ENCODE measurements at places on chromosomes 6 and 20.

GRCh38 chr6:159301810-159302593 is 132.8 kb downstream of the FNDC1 start:
- DNase-seq: no peak

GRCh38 chr6:137024237-137024990 is 20.4 kb downstream of the IL20RA start:
- DNase-seq: no peak

GRCh38 chr6:93222071-93222851 is 197.1 kb downstream of the EPHA7 start:
- DNase-seq: no peak

GRCh38 chr6:106039897-106040592 is 46.1 kb upstream of the PRDM1 start:
- DNase-seq: no peak

- peak; percentile 46 for DNase-seq
Observed at GRCh38 chr20:62485062-62485700, 9.4 kb upstream of the GATA5 start.

GRCh38 chr6:125267806-125268523 is 33.8 kb downstream of the HDDC2 start:
- DNase-seq: no peak

- no peak for DNase-seq
Observed at GRCh38 chr6:99121748-99122147, 174.0 kb upstream of the FBXL4 start.

DNA sequence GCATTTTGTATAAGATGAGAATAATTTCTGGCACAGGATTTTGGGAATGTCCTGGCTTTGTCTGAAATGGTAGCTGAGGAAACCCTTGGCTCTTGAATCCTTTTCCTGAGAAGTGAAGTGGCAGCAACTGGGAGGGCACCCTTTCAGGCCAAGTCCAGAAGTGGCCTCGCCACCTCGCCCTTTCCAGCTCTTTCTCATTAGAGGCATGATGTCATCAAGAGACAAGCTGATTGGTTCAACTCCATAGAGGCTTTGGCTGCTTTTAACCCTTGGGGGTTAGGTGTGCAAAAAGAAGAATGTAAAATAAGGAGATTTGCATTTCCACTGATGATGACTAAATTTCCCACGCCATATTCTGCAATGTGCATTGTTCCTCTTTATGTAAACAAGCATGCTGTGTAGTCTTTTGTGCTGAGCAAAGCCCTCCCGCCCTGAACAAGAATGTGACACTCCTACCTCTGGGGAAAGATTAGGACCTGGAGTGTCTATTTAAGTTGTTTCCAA is 116.5 kb downstream of the TCP11 start:
- DNase-seq: no peak

DNA sequence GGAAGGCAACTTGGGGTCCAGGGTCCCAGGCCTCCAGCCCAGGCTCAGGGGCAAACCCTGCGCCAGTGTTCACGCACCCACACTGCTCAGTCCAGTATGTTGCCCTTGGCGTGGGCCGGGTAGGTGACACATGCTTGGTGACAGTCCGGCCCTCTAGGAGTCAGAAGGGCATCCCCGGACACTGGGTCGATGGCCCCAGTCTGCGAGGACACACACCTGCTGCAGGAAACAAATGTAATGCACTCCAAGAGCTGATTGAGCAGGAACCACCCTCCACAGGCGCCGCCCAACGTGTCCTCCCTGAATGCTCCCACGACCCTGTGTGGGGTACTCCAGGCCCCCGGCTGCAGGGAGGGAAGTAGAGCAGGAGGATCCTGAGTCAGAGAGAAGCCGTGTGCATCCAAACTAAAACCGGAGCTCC is 160.7 kb downstream of the DLL1 start:
- DNase-seq: no peak

GRCh38 chr6:112571488-112572270 is 224.5 kb downstream of the RFPL4B start:
- no peak for DNase-seq

DNA sequence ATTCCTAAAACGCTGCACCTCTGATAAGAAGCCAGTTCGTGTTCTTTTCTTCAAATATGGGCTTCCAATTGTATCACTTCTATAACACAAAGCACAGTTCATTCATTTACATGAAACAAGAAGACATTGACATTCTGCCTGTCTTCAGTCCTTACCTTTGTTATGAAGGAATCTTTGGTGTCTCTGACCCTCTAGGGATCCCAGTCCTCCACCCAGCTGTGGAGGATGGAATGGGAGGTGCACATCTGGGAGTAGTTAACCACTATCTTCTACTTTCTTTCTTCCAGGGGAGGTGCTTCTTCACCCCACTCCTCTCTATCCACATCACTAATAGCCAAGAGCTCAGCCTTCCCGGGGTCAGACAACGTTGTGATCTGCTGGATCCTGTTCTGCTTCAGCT is 233.4 kb downstream of the CDC5L start:
- DNase-seq: no peak

GRCh38 chr6:38355519-38355918 is 284.2 kb downstream of the BTBD9 start:
- DNase-seq: no peak

DNA sequence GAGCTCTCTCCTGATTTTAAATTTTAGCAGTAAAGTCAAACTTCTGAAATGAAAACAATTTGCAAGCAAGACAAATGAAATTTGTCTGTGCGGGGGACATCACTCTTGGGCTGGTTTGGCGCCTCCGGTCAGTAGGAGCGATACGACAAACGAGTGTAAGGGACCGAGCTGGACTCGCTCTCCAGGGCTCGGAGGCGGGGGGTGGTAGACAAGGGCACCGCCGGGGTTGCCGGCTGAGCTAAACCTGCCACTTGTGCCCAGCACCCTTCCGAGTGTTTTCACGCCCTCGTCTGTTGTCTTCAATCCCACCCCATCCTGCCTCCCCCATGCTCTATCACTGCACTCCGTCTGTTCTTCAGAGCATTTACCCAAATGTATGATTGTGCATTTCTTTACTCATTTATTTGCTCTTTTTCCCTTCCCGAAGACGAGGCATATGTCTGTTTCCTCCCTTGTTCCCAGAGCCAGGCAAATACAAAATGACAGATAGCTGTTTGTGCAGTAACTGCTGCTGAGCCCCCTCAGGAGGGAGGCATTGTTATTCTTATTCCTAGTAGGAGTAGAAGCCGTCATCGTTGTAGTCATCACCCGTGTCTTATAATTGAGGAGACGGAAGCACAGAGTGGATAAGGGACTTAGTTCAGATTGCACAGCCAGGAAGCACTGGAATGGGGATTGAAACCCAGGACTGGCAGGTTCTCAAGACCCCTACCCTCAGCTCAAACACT is 62.8 kb upstream of the APCDD1L start:
- no peak for DNase-seq

GRCh38 chr6:105170059-105170458 is 9.8 kb downstream of the POPDC3 start:
- DNase-seq: no peak

GRCh38 chr6:43129434-43130194 is 41.5 kb upstream of the SRF start:
- DNase-seq: peak; percentile 35

- no peak for DNase-seq
Observed at GRCh38 chr6:45983062-45983461, 32.6 kb downstream of the CLIC5 start.

- no peak for DNase-seq
Observed at GRCh38 chr6:142934599-142934998, 10.4 kb downstream of the HIVEP2 start.

DNA sequence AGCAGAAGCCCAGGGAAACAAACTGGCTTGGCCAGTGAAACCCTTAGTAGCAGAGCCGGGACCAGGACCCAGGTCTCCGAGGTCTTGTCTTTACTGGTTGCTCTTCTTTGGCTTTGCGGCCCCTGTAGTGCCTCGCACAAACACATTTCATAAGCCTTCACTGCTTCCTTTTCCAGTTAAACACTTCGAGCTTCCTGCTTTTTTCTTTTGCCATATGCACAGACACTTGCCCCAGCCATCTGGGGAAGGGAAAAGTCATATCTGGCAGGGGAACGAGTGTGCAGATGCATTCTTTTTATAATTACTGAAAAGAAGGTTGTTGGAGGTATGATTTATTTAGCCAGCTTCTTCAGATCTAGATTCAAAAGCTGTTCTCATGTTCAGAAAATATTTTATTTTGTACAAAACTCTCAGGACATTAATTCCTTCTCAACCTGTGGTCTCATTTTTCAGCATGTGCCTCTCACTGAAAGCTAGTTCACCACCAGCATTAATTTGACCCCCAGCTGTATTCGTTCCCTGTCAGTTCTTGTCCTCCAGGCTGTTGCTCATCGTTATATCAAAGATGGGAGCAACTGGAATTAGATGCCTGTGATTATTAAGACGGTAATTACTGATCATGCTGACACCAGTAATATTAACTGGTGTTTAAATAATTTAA is 19.2 kb downstream of the KLHL32 start:
- no peak for DNase-seq

GRCh38 chr6:62670490-62671223 is 384.6 kb upstream of the KHDRBS2 start:
- DNase-seq: no peak

GRCh38 chr6:89458704-89459103 is 25.8 kb downstream of the ANKRD6 start:
- DNase-seq: peak; percentile 16

DNA sequence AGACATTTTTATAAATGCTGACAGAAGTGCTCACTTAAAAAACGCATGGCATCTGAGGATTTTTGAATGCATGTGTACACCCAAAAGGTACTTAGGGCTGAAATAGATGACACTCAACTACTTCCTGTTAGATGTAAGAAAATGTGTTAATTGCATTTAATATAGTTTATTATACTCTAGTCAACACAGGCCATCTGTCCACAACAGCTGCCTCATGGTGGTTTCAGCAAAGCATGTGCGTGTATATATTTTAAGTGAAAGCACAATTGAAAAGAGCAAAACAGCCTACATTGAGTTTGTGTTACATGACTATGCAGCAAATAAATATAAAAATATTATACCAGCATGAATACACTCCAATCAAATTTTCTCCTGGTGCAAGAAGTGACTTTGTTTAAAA is 1233.0 kb upstream of the EYS start:
- no peak for DNase-seq

DNA sequence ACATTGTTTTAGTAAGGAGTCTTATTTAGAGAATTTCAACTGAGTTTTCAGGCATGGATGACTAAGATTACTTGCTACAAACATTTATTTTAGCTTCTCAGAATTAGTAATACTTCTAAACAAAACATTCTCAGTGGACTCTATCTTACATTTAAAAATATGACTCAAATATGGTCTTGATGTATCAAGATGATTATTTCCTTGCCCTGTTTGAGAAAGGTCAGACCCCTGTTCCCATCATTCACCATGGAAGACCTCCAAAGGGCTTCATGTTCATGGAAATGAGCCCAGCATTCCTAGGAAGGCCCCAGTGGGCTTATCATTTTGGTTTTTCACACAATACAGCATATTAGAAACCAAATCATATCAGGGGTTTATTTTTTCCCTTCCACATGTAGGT is 24.6 kb upstream of the TRPC4AP start:
- DNase-seq: no peak

DNA sequence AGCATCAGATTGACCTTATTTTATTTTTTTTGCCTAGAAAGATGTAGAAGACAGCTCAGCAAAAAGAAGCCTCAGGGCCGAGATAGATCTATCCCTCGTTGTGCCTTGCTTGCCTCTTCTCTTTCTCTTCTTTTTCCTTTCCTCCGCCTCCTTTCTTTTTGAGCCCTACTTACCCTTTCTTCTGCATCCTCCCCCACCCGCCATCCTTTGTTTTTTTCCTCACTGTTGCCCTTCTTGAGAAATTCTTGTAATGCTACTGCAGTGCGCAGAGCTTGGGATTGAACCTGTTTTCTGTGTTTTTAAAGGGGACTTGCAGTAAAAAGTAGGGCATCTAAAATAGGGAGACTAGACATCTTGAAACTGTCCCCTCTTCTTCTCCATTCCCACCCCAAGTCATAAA is 18.6 kb downstream of the RALY start:
- DNase-seq: no peak

DNA sequence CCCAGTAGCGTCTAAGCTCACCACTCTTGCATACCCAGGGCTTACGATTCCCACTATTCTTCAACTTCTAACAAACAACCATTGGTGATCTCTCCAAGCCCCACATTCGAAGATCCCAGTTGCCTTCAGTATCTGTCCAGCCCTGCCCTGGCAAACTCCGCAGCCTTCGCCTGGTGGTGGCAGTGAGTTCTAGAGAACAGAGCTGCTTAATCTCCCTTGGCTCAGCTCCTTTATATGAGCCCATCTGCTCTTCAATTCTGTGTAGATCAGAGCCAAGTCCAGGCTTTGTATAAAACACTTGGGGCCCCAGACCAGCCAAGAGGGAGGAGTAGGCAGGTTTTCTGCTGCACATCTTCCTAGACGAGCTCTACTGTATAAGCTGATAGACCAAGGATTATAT is 193.3 kb downstream of the PHACTR1 start:
- no peak for DNase-seq

DNA sequence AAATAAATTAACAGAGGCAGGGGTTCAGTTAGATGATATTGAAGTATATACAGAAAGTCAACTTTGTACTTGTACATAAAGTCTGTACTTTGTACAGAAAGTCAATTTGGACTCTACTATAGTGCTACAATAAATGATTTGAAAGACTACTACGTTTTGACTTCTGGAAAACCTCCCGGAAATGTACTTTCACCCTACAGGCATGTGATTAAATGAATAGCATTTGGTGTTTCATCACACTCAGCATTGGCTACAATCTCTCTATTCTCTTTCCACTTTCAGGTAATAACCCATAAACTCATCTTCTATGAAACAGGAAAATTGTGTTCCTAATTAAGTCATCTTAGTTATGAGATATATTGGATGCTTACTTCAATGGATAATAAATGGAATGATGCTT is 25.6 kb upstream of the MC3R start:
- DNase-seq: no peak

- DNase-seq: no peak
Observed at GRCh38 chr20:25991051-25991755, 294.6 kb upstream of the ZNF337 start.

DNA sequence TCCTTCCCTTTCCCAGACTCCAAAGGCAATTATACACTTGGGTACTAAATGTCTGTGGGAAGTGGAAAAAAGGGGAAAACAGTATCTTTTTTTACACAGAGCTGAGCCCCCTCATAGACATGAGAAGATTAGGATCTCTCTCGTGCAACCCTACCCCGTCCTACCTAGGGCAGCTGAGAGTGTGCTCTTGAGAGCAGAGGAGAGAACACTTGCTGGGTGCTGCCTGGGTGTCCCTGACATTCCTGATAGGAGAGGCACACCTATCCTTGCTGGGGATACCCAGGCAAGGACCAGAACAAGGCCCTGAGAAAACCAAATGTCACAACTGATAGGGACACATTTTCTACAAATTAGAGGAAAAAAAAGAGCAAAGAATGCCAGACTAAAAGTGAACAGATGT is 81.2 kb downstream of the PREP start:
- DNase-seq: no peak

DNA sequence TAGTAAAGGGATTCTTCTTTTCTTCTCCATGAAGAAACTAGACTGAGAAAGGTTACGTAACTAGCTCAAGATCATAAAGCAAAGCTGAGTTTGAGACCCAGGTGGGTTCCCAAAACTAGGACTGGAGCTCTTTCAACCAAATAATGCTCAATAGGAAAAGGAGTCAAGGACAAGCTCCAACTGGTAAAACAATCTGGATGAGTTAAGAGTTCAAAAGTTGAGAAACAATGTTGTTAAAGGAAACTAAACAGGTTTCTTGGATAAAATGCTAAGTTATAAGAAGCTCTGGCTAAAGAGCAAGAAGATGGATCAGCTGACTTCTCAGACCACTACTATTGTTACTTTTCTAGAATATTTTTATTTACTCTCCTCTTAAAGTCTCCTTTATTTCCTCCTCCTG is 137.3 kb downstream of the MMS22L start:
- DNase-seq: no peak
